NCI-H1436 (cell line): ENCODE measurements at places on chromosomes 11 and 22.

DNA sequence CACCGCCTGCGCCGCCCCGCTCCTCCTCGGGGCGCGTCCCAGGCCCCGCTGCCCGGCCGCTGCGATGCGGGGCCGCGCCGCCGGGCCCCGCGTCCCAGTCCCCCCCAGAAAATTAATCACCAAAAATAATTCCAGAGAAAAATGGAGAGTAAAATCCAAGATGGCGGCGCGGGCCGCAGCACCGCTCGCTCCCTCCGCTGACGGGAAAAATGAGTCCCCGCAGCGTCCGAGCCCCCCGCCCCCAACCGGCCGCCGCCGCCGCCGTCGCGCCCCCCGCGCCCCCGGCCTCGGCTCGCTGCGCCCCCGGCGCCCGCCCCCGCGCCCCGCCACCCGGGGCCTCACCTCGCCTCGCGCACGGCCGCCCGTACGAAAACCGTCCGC, at the start of gene KMT5B:
Gene KMT5B (minus strand): TSS at position 162 of the 381 bp plus-strand sequence. CDS start 23,220 bp downstream, outside the sequence.
- DNase-seq: peak; percentile 30

DNA sequence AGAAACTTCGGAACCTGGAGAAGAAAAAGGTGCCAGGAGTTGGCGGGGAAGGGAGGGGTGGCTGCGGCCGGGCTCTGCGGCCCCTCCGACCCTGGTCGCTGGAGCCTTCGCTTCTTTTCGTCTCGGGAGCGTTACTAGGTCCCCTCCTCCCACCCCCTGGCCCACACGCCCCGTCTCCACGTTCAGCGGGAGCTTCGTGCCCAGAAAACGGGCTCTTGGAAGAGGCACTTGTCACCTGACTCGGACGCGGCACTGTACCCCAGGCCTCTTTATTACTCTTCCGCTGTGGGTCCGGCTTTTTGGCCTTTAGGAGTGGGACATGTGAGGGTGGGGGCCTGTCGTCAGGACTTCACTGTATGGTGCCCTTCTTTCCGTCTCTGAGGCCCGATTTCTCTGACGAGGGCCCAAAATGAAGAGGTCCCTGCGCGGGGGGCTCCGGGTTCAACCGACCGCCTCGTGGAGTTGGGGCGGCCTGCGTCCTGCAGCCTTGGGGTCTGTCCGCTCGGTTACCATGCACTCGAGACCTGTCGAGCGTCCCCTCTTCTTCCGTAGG, 1.2 kb downstream of the CAPRIN1 start:
- DNase-seq: no peak

GRCh38 chr11:75350743-75351540, 519 bp downstream of the ARRB1 start:
- no peak for DNase-seq

DNA sequence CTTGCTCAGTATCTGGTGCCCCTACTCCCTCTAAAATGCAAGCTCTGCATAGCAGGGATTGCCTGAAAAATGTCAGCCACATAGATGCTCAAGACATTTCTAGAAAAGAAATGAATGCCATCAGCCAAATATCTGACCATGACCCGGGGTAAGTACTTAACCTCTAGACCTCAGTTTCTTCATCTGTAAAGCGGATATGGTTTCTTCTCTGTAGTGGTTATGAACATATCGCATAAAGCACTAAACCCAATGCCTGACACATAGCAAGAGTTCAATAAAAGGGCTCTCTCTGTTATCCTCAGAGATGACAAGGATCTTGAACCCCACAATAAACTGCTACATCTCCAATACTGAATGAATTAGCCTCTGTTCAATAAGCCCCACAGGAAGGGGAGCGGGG, 122.6 kb downstream of the ABTB2 start:
- DNase-seq: no peak

GRCh38 chr11:76684516-76684915, 14.0 kb upstream of the LRRC32 start:
- no peak for DNase-seq

- DNase-seq: no peak
Measured at GRCh38 chr11:73203790-73204189, 14.3 kb upstream of the P2RY2 start.

DNA sequence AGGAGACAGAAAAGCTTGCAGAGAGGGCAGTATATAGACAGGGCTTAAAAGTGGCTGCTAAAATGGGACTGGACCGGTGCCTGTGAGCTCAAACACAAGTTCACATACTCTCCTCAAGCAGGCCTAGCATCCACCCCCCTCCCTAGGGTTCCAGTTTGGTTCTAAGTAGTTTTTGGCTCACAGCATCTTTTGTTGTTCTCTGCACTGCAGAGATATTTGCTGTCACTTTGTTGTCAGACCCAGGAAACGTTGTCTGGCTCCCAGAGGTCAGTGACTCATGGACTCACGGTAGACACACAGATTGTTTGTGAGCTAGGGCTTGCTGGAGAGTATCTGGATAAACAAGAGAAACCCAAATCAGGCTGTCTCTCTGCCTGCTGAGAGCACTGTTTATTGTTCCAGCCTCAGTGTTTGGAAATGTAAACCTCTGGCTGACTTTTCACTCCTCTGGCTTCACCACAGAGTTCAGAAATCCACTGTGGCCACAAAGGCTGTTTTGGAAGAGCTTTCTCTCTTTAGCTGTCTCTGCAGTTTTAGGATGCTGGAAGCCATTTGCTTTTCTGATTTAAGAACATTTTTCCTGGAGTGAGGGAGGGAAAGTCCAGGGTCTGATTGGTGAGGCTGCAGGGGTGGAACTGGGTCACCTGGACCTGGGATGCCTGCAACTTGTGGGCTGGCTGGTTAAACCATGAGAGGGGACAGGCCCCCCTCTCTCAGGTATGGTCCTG, 303.7 kb upstream of the PLET1 start:
- DNase-seq: no peak
